Activated T-helper 2 cell treated with anti-CD3 and anti-CD28 coated beads, Interferon-gamma antibody, Interleukin-2, Interleukin-4, amounts not matched to agents 10 μg/mL and 5 μg/mL and 100 μg/mL, durations not matched to agents 14 hours and 24 hours and 36 hours (primary cell): ENCODE measurements at places on chromosomes 13 and 19.

DNA sequence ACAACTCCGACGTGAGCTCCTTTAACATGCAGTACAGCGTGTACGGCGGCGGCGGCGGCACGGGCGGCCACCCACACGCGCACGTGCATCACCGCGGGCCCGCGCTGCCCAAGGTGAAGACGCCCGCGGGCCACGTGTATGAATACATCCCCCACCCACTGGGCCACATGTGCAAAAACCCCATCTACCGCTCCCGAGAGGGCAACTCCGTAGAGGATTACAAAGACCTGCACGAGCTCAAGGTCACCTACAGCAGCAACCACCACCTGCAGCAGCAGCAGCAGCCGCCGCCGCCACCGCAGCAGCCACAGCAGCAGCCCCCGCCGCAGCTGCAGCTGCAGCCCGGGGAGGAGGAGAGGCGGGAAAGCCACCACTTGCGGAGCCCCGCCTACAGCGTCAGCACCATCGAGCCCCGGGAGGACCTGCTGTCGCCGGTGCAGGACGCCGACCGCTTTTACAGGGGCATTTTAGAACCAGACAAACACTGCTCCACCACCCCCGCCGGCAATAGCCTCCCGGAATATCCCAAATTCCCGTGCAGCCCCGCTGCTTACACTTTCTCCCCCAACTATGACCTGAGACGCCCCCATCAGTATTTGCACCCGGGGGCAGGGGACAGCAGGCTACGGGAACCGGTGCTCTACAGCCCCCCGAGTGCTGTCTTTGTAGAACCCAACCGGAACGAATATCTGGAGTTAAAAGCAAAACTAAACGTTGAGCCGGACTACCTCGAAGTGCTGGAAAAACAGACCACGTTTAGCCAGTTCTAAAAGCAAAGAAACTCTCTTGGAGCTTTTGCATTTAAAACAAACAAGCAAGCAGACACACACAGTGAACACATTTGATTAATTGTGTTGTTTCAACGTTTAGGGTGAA, 6.6 kb downstream of the SLITRK5 start:
- no peak for DNase-seq

- DNase-seq: no peak
Observed at GRCh38 chr19:42076380-42076944, 496 bp downstream of the ZNF574 start.

- no peak for DNase-seq
Observed at GRCh38 chr13:113861433-113862030, 2.3 kb downstream of the GAS6 start.

DNA sequence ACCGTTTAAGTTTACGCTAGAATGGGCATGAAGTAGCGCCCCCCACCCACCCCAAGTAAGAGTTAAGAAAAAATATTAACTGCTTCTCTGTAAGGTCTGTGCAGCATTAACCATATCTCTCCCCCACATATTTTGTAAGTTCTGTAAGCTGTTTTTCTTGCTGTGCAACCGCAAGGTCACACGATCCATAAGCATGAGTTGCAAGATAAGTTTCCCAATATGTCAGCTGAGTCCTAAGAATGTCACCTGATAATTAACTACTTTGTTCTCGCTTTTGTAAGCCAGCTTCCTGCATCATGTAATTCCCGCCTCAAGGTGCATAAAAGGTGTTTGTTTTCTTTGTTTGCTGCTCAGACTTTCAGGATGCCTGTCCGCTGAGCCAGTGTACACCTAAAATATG, 187.0 kb downstream of the MYO16 start:
- no peak for DNase-seq

- DNase-seq: peak; percentile 13
Observed at GRCh38 chr19:47381653-47382279, 32.7 kb downstream of the DHX34 start.

DNA sequence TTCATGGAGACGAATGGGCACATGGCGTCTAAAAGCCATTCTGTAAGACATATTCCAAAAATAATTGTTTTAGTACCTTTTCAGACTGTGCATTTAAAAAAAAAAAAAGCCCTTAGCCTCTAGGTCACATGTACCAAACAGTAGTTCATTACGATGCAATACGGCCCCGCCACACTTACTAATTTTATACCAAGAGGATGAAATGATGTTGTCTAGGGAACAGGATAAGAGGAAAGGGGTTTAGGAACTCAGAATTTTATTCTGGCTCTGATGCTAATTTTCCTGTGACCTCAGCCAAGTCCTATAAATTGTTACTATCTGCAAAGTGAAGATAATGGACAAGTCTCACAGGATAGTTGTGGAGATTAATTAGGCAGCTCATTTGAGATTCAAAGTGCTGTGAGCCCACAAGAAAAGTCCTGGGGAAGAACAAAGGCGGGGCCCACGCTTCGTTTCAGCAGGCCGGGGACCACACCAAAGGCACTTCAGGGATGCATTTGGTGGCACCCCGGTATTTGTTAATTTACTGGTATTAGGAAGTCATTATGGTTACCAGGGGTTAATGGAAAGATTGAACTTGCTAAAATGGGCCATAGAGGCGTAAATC, 511.1 kb downstream of the IRS2 start:
- DNase-seq: no peak

DNA sequence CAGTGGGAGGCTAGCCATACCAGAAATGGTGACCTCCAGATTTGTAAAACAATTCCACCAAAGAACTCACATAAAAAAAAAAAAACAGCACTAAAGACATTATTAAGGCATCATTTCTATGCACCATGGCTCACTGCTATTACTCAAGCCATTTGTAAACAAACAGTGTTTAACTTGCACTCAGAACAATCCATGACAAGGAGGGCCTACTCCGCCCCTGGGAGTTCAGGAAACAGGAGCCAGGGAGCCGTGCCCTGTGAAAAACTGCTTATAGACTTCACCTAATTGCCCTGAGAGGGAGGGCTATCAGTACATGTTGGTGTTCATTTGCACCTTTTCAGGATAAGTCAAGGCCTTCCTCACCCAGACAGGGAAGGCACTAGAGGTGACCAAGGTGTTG, 103.2 kb downstream of the ZNF429 start:
- no peak for DNase-seq

DNA sequence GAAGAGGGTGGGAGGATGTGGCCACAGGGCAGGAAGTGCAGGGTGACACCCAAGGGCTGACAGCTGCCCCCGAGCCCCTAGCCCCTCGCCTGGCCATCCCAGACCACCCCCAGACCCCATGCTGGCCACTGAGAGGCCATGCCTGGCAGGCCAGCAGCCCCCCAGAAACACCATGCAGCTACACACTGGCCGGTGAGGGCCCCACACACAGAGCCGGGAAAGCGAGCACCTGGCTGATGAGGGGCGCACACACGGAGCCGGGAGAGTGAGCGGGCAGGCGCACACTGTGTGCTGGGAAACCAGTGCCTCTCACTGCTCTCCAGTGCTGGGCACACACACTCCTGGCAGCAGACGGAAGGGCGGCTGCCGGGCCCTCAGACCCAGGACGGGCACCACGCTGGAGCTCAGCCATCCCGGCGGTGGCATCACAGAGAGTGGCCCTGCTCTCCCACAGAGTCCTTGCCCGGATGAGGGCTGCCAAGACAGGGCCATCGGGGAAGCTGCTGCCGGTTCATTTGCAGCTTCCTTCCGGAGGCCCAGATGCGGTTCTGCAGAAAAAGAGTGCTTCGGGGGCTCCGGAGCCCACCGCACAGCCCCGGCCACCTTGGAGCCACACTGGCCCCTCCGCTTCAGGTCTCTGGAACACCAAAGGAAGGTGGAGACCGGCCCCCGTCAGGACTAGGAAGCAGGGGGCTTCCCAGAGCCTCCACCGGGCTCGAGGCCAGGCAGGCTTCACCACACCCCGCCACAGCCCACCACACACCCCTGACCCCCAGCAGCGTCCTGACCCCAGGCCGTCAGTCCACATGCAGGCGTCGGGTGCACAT, 76.4 kb downstream of the SPACA7 start:
- no peak for DNase-seq

- DNase-seq: no peak
Observed at GRCh38 chr13:90950160-90950559, 397.3 kb upstream of the MIR17HG start.

DNA sequence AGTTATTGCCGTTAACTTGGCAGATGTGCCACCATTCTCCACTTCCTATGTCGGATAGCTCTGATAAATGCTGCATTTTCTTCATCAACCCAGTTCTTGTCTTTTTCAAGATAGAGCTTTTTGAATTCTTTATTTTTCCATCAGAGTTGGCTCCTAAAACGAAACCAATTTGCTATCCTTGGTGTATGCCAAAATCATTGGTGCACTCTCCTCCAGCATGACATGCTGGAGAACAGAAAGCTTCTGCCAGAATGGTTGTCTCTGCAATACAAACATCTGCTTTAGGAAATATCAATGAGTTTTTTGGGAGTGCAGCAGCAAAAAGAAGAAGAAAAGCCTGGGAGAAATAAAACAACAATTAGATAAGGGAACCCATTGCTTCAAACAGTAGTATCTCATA, 124.2 kb downstream of the CDK8 start:
- DNase-seq: no peak
